Epithelial cell of proximal tubule (primary cell): ENCODE measurements at places on chromosomes 12 and 14. TPM values are rescaled to one million over a fixed set of nuclear protein-coding genes. Genes with fewer than 3 reads are reported as not detected.

DNA sequence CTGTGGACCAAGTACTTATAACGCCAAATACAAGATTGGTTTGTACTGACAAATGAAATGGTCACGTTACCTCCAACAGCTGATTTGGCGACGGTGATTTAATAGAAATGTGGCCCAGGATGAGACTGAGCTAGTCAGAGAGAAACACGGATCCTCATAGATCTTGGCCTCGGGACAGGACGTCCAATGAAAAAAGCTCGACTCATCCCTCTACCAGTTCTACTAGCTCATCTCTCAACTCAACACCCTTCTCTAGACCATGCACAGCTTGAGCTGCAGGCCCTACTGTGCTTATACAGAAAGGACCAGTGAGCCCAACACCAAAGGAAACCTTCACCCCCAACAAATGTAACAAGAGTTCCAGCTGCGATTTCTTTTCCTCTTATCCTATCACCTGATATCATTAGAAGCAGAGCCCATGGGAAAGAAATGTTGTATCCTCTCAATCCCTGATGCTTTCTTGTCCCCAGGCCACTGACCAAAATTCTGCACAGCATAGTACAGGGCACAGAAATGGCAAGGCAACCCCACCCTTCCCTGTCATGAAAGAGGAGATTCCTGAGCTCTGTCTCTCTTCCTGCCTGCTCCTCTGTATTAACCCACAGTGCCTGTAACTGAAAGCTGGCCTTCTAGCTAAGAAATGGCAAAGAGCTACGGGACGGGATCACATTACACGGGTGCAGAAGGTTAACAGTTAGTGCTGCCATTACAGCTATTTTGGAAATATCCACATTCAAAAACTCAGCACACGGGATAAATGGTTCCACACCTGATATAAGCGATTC is 39.2 kb downstream of the DICER1 start:
- DNase-seq = no peak

GRCh38 chr12:3892631-3893030 is 19.4 kb upstream of the PARP11 start:
- DNase-seq = no peak

- DNase-seq = no peak
Observed at GRCh38 chr12:64500394-64500793, 48.5 kb downstream of the TBK1 start.

GRCh38 chr14:22131749-22132476 is 457.1 kb downstream of the DAD1 start:
- no peak for DNase-seq

- no peak for DNase-seq
Observed at GRCh38 chr12:2892246-2892645, 1.6 kb downstream of the TULP3 start.

DNA sequence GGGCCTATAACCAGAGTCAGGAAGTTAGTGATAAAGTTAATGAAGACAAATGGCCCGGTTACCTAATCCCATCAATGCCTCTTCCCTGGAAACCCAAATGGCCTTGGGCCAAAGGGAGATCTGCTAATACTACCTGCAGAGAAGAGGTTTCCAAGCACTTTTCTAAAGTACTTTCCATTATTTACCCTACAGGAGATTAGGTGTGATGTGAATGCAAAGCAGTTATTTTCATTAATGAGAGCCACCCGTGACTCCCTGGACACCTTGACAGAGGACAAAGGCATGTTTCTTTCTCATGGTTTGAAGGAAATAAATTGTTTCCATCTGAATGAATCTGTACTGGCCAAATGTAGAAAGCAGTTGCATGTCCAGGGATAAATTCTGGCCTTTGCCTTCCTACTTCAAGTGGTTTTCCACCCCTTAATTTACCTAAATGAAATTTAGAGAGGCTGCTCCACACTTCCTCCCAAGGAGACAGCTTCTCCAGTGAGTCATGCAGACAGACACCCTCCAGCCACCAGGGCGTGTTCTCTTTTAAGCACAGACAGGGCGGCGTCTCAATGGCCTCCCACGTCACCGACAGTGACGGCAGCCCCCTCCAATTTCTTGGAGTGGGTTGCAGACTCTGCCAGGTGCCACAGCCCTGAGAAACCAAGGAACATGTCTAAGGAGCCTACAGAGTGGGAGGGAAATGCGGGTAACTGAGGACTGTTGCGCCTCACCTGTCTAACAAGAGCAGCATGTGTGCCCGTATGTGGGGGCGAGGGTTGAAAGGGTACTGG is 43.9 kb upstream of the GNPNAT1 start:
- DNase-seq = no peak

GRCh38 chr12:101491329-101491728 is 16.2 kb downstream of the SPIC start:
- DNase-seq = no peak

DNA sequence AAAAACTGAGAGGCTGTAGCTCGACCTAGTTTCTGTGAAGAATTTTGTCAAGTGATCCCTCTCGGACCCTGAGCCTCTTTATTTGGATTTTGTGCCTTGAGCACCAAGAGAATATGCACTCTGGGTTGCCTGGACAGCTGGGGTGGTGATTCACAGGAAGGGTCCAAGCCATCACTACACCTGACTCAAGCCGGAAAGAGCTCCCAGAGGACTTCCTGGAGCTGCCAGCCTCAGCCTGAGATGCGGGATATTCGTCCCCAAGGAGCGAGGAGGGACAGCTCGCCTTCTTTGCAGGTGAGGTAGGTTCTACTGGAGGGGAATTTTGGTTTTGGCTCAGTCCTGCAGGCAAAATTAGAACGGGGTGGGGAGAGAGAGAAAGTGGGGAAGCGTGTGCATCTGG is 94.3 kb downstream of the GALNT8 start:
- no peak for DNase-seq

DNA sequence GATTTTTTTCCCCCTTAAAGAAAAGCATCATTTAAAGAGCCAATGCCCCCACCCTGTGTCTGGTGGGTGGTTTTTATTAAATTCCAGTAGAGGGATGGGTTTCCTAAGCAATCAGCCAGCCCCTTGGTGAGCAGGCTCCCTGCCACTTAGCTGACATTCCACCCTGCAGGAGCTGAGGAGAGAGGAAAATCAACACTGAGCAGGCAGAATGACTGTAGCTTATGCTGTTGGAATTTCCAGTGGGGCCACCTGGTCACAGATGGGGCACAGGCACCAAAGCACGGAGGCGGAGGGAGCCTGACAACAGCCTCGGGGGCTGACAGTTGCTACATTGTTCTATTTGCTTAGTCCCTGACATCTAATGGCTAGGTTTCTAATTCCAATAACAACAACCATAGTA is 127.7 kb downstream of the TMEM30B start:
- no peak for DNase-seq

GRCh38 chr12:12505544-12506495 is 56.8 kb downstream of the DUSP16 start:
- peak; percentile 41 for DNase-seq

DNA sequence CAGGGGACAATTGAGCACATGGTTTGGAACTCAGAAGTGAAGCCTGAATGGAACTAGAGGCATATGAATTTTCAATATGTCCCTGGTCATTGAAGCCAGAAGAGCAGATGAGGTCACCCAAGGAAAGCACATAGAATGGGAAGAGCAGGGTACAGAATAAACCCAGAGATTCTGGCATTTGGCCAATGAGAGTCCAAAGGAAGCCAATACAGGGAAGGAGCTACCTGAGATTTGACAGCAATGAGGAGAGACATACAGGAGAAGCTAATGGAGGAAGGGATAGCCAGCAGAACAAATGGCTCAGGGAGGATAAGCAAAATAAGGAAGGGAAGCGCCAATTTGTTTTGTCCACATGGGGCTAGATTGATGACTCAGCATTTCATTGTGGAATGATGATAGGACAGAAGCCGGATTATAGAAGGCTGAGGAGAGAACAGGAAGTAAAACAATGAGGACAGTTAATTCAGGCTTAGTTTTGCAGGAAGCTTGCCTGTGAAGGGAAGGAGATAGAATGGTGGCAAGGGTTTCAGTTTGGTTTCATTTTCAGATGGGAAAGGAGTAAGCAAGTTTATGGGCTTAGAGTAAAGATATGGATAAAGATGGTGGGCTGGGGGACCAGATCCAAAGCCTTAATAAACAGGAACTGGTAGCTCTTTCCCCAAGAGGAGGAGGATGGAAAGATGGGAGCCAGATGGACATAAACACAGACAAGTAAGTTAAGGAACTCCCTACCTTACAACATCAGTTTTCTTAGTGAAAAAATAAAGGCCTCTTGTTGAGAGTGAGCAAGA is 3.2 kb upstream of the SPTSSA start:
- DNase-seq = no peak

DNA sequence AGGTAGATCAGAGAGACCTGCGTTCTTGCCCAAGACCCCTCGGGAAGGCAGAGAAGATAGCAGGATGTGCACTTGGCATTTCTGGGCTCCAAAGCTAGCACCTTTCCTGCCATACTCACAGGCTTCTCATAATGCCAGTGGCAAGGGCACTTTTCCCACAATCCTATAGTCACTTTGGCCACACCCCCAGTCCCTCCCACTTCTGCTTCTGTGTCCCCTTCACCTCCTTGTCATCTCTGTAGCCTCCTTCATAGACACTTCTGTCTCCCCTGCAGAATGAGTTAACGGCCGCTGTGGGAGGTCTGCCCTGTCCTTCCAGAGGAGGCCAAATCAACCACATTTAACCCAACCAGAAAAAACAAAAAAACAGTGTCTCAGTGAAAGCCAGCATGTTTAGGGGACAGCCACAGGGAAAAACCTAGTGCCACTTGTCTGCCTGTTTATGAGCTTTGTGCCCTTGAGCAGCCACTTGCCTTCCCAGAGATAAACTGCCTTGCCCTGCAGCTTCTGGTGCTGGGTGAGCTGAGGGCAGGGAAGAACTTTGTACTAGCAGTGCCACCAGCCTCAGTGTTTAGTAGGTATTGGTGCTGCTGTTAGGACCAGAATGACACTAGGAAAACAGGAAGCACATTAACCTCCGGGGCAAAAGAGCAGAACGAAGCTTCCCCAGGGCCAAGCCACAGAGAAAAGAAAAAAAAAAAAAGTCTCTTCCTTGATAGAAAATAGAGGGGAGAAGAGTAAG is 193.0 kb upstream of the PWP1 start:
- no peak for DNase-seq

DNA sequence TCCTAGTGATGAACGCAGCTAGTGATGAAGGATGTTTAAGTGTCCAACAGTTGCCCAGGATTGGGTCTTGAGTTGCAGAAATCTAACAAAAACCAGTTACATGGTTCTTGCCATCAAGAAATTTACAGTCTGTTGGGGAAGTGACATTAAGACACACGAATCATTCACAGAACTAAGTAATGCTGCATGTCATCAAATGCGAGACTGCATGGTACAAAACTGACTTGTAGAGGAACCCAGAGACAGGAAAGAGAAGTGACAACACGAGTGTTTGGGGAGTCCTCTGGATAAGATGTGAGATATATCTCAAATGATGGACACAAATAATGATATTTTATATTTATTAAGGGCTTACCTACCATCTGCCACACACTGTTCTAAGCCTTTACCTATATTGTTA is 6.1 kb upstream of the SYNE3 start:
- DNase-seq = no peak

- DNase-seq = no peak
Observed at GRCh38 chr12:105947906-105948305, 190.8 kb downstream of the NUAK1 start.

- DNase-seq = no peak
Observed at GRCh38 chr12:11812586-11813437, 163.3 kb downstream of the ETV6 start.

DNA sequence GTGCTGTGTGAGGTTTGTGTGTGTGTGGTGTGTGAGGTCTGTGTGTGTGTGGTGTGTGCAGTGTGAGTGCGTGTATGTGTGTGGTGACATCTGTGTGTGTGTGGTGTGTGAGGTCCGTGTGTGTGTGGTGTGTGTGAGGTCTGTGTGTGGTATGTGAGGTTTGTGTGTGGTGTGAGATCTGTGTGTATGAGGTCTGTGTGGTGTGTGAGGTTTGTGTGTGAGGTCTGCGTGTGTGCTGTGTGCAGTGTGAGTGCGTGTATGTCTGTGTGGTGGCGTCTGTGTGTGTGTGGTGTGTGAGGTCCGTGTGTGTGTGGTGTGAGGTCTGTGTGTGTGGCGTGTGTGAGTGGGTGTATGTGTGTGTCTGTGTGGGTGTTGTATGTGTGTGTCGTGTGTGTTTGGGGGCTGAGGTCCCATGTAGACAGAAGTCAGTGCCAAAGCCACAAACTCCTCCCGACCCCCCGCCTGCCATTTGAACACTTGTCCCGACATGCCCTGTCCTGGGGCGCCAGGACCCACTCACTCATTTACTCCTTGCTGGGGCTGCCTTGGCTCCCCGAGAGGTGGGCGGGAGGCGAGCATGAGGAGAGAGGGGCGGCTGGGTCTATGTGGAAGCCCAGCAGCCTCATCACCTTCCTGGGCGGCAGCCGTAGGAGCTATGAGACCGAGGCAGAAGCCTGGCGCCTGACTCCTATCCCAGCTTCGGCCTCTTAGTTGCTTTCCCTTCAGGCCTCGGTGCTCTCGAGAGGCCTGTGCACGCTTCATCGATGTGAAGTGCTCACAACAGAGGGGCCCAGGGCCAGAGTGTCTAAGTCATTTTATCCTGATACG is 20.5 kb downstream of the RILPL1 start:
- DNase-seq = no peak

DNA sequence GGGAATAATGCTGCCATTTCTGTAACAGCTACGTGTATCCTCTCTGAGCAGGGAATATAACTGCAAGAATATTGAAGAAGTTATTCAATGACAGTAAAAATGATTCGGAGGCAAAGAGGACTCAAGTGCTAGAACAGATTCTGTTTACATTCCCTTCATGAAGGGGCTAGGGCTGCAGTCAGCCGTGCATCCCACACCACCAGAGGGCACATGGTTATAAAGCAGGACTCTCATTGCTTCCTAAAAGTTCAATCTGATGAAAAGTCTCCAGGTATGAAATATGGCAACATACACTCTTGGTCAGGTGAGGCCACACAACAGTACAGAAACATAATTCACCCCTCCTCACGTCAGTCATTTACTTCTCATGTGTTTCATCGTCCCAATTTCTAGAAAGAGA is 34.0 kb downstream of the TCHP start:
- no peak for DNase-seq

- no peak for DNase-seq
Observed at GRCh38 chr12:16515666-16516065, 90.3 kb downstream of the LMO3 start.

The NKX2-1 gene
- total RNA-seq = not detected in 2 replicates

The KRT78 gene
- total RNA-seq = not detected in 2 replicates

The NINJ2 gene
- total RNA-seq = 1.1 TPM in 1 of 2 replicates, not detected in the other

The ATG2B gene
- total RNA-seq = 6.8 and 8.6 TPM in 2 replicates

The PPM1H gene
- 3.9 and 4.2 TPM in 2 replicates for total RNA-seq

The PYGL gene
- 86.6 and 96.8 TPM in 2 replicates for total RNA-seq

The NEUROD4 gene
- total RNA-seq = not detected in 2 replicates

The AKAP6 gene
- total RNA-seq = 0.22 and 4.6 TPM in 2 replicates
